Peyer's patch (tissue), 4 donors: ENCODE measurements at places on chromosomes 7 and 10. TPM values are rescaled to one million over a fixed set of nuclear protein-coding genes. Genes with fewer than 3 reads are reported as not detected.
A peak's percentile ranks its signal among the peaks of the same experiment; 100 is the strongest.

The SLC26A5 gene
- total RNA-seq: 0.54 TPM

The UNCX gene
- total RNA-seq: not detected

The SFMBT2 gene
- 4.8 TPM for total RNA-seq

The ACHE gene
- 21.7 TPM for total RNA-seq

The ZNF518A gene
- total RNA-seq: 23.9 TPM

The SND1 gene
- total RNA-seq: 92.8 TPM

The SPDYE6 gene
- total RNA-seq: not detected

The SLC18A3 gene
- not detected for total RNA-seq

The FAM221A gene
- total RNA-seq: 37.5 TPM

The SPACDR gene
- not detected for total RNA-seq

GRCh38 chr10:94416896-94417295 lies 14.6 kb downstream of the TBC1D12 start:
- DNase-seq: no peak

DNA sequence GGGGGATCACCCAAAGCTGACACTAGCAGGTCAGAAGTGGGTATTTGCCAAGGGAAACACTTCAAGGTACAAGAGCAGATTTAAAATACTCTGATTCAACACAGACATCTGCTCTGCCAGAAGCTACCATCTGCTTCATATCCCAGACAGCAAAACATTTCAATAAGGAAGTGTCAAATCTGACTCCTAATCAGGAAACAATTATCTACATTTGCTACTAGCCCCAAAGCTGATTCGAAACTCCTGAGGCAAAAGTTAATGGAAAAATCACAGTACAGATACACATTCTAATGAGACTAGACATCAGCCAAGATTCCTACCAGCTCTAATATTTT lies 48.9 kb downstream of the PARD3 start:
- DNase-seq: no peak

DNA sequence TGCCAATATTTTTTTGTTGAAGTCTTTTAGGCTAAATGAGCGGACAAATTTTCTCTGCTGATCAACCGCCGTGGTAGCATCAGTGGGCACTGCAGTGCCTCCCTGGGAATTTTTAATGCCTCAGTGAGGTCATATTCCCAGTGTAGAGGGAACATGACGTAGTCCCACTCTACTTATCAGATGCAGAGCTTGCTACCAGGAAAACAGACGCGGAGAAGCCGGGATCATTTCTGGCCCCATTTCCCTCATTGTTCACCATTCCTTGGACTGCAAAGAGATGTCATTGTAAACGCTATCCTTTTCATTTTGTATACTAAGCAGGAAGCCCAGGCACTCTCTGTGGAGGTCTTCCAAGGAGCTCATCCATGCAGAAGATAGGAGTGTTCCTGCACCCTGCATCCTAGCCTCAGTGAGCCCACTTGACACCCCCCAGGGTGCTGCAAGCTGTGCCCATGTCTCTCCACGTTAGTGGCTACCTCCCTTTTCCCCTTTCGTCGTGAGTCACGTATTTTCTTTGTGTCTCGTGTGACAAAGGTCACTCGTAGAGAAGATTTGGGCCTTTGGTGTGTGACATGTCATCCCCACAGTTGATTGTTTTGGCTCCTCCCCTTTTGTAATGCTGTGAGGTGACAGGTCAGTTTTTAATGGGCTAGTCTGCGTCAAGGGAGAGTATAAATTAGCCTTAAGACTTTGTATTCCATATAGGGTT lies 145.5 kb downstream of the TCF7L2 start:
- DNase-seq: no peak

DNA sequence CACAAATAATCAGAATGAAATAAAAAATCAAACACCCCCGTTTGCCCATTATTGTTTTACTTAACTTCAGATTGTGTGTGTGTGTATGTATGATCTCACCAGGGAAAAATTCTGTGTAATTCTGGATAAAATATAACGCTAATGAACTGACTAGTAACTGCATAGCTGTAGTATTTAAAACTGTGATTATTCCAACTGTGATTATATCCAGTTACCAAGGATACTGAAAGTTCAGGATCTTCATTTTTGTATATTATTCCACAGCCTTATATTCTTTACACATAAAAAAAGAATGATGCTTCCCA lies 2.9 kb downstream of the TWIST1 start:
- DNase-seq: no peak

GRCh38 chr10:84542522-84543490 lies 214.4 kb downstream of the CCSER2 start:
- DNase-seq: no peak

GRCh38 chr7:108973075-108973474 lies 403.4 kb downstream of the DNAJB9 start:
- DNase-seq: no peak

DNA sequence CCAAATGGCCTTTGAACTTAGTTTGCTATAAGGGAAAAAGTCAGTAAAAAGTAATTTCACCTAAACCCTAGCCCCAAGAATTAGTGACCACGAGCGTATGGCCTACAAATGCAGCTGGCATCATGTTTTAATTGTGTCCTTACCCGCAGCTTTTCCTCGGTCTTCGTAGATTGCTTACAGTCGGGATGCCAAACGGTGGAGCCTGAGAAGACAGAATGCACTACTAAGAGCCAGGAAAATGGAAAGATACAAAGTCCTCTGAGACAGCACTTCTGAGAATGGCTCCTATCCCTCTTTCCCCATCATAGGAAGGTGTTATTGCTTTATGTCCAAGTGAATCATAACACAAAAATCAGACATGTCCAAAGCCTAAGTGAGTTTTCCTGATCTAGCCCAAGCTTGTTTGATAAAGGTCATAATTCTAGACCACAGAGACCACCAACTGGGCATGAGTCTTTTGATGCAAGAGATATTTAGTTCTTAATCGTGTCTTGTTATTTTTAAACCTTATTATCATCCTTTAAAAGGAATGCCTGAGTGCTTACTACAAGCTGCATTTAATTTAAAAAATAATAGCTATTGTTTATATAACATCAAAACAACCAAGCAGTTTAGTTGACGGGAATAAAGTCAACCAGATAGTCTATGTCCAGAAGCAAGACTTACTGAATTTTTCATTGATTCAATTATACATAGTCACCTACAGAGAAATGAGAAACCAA lies 83.7 kb upstream of the AFAP1L2 start:
- DNase-seq: no peak

- DNase-seq: no peak
Observed at GRCh38 chr10:89869180-89869579, 167.8 kb downstream of the KIF20B start.

GRCh38 chr10:89266721-89267453 lies 15.3 kb upstream of the LIPA start:
- DNase-seq: no peak

- DNase-seq: no peak
Observed at GRCh38 chr7:155372782-155373358, 75.2 kb downstream of the INSIG1 start.

GRCh38 chr7:117588352-117588794 lies 108.5 kb downstream of the CFTR start:
- no peak for DNase-seq

GRCh38 chr7:151032936-151033863 lies 5.0 kb downstream of the ABCB8 start:
- DNase-seq: no peak

DNA sequence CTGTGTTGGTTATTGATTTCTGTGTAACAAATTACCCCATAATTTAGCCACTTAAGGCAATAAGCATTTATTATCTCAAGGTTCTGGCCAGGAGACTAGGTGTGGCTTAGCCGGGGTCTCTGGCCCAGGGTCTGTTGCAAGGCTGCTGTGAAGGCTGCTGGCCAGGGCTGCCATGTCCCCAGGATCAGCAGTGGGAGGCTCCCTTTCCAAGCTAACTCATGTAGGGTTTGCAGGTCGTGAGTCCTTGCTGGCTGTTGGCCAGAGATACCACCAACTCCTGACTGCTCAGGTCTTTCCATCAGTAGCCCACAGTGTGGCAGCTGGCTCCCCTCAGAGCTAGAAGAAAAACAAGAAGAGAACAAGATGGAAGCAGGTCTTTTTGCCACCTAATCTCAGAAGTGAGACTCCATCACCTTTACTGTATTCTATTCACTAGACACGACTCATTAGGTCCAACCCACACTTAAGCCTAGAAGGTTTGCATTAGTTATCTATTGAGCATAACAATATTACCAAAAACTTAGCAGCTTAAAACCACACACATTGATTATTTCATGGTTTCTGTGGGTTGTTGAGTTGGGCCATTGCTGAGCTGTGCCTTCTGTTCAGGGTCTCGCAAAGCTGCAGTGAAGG lies 185.6 kb downstream of the PFKFB3 start:
- DNase-seq: no peak

DNA sequence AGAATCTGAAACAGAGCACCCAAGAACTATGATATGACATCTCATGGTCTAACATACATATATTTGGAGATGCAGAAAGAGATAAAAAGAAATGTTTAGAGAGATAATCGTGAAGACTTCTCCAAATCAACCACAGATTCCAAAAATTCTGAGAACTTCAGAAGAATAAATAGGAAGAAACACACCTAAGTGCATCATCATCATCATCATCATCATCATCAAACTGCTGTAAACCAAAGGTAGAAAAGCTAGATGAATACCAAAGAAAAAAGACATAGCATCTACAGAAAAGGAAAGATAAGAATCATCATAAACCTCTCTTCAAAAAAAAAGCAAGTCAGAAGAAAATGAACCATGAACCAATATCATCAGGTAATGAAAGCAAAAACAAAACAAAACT lies 124.2 kb downstream of the PPP1R3A start:
- no peak for DNase-seq

DNA sequence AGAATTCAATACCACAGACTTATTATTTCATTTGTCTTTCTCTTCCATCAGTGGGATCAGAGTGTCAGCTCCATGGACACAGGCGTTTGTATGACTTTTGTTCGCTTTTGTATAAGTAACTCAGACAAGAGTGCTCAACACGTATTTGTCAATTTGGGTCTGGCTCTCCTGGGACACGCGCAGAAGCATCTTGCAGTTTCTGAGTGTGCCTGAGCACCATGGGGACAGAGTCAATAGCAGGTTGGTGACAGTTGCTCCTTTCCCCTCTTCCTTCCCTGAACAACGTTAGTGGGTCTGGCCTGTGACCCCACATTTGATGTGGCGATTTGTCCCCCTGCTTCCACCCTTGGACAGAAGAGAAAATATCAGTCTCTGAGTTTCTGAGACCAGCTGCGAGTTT lies 120.4 kb upstream of the SDK1 start:
- DNase-seq: no peak

DNA sequence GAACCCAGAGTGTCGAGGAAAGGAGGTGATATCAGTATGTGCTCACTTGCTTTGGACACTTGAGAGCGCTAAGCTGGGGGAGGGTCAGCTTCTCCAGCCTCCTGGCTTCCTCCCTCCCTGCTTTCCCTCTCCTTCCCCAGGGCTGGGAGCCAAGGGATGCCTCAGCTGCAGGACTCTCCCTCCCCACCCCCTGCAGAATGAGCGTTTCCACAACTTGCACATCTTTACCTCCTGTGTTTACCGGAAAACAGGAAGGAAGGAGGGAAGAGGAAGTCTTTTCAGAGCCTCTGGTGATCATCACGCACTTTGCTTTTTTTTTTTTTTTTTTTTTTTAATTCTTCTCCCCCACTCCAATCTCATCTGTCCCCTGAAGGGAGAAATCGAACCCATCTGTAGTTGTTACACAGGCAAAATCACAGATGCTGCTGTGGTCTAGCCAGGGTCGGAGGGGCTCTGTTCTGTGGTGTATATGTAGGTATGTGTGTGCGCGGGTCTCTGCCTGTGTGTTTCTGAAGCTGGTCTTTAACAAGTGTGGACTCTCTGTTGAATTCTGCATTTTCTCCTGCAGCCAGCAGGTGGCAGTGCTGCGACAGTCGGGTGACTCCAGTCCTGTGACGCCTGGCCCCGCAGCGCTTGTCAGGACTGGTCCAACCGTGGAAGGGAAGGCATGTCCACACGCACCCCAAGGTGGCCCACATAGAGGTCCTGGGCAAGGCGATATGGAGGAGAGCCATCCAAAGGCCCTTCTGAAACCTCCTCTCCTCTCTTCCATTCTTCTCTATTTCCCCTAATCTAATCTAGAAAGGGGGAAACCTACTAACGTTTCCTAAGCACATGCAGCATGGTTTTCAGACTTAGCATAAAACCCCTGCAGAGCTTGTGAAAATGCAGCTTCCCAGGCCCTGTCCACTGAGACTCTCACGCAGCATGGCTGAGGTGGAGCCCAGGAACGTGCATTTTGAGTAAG lies 257.6 kb downstream of the PLXNA4 start:
- peak; percentile 90 for DNase-seq

DNA sequence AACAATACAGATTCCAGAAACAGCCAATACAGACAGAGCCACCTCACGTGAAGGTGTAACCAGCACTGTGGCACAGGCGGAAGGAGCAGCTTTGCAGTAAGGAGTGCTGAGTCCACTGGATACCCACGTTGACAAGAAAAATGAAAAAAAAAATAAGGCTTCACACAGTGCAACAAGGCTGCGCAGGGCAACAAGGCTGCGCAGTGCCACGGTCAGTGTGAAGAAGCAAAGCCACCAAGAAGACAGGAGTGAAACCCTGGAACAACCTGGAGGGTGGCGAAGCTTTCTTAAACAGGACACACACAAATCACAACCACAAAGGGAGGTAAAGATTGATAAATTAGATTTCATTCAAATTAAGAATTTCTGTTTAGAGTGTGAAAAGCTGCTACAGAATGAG lies 204.0 kb downstream of the MAD1L1 start:
- peak; percentile 13 for DNase-seq

- DNase-seq: no peak
Observed at GRCh38 chr10:69130251-69130650, 6.3 kb downstream of the VPS26A start.

- DNase-seq: no peak
Observed at GRCh38 chr10:71618176-71618575, 101.4 kb downstream of the C10orf105 start.

GRCh38 chr7:132161976-132162375 lies 414.3 kb downstream of the PLXNA4 start:
- no peak for DNase-seq

DNA sequence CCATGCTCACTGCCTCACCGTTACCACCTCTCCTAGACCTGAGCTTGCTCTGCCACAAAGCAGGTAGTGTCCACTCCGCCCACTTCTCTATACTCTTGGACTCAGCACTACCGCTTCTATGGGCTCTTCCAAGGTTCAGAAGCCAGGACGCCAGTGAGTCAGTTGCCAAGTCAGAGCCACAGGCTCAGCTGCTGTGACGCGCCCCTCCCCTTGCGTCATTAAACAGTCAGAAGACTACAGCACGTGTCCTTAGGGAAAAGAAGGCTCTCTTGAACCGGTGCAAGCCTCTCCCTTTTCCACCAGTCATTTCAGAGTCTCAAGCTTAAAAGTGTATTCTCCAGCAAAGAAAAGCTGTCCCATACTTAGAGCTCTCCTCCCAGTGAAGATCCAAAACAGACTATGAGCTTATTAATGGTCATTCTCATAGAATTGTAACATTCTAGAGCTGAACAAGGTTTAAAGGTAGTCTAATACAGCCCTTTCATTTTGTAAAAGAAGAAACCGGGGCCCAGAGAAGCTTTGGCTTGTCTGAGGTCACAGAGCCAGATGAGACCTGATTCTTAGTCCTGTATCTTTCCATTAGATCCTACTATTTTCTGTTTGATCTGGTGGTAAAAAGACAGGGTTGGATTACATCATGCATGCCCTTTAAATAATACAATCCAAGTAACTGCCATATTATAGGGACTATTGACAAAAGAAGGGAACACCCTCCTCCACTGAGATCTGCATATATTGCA lies 40.9 kb upstream of the MET start:
- peak; percentile 93 for DNase-seq

- DNase-seq: no peak
Observed at GRCh38 chr7:151142686-151143040, 24.8 kb downstream of the GBX1 start.
